ENCODE measurements at places on chromosomes 7 and 10. TPM values are rescaled to one million over a fixed set of nuclear protein-coding genes. Genes with fewer than 3 reads are reported as not detected.

GRCh38 chr10:132611026-132611910, 73.7 kb downstream of the INPP5A start:
- DNase-seq = no peak

GRCh38 chr10:33010132-33011037, 52.4 kb upstream of the ITGB1 start:
- no peak for DNase-seq

- no peak for DNase-seq
Observed at GRCh38 chr7:981793-982510, 1.0 kb upstream of the CYP2W1 start.

DNA sequence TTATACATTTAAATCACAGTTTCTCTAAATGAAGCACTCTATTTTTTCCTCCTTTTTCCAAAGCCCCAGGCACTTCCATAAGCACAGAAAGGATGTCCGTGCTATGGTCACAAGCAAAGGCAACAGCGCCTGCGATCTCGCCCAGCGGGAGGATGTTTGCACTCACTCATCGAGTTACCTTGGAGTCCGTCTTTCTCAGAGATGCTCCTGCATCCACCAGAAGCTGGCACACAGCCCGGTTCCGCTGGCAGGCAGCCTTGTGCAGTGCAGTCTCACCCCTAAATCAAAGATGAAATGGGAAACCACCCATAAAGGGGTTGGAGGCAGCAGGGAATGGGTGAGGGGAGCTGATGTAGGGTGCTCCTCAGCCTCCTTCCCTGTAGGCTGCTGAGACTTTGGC, 51.9 kb upstream of the PTN start:
- DNase-seq = no peak

GRCh38 chr7:1749864-1750466, 79.9 kb downstream of the ELFN1 start:
- DNase-seq = no peak

DNA sequence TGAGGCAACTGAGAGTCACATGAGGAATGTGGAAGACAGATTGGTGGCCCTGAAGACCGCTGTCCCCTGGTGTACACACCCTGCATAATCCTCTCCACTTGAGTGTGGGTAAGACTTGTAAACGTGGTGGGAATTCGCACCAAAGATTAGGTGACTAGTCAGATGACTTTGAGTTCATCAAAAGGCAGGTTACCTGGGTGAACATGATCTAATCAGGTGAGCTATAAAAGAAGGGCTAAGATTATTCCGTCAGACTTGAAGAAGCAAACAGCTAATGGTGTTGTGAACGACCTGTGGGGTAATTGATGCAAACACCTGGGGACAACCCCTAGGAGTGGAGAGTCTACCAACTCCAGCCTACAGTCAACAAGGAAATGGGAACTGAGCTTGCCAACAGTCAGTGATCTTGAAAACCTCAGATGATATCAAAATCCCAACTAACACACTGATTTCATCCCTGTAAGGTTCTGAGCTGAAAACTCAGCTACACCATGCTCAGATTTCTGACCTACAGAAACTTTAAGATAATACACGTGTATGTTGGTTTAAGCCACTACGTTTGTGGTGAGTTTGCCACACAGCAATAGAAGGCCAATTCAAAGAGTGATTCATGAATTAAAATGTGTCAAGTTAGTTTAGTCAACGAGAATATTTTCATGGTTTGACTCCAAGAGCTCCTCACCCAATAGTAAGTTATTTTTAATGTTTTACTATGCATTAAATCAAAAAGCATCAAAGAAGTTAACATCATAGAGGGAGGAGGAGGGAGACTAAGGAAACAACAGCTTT, 16.7 kb downstream of the PRTFDC1 start:
- no peak for DNase-seq

WNT8B gene
- total RNA-seq = not detected

PLEKHS1 gene
- 0.81 TPM for total RNA-seq

MAP3K8 gene
- total RNA-seq = 239 TPM
